ENCODE measurements at places on chromosomes 13 and 19.

DNA sequence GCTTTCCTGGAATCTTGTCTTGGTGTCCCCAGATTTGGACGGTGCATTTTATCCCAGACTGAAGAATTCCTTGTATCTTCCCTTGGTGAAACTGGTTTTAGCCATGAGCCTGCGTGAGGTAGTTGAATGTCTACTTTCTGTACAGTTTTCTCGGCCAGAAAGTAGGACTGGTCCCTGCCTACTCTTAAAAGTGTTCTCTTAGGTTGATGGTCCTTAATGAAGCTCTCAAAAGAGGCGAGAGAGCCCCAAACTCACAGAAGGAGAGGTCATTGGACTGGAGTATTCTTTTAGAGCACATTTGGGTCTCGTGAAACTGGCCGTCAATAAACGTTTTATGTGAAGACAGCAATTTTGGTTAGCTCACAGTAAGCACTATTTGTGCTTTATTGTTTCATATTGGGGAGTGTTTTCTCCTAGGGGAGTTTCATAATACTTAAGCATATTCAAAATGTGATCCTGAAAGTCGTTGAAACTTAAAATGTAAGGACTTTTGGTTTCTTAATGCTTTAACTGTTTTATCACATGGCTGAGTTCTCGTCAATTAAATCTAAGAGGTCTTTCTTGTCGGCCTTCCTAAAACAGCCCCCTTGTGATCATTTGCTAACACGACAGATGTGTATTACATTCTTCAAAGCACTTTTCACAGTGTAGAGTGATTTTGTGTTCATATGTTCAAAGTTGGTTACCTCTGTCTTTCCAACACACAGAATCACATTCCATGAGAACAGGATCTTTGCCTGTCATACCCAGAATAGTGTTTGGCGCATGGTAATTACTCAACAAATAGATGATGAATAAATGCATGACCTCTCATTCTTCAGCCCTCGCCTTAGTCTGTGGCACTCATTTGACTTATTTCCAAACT is 889 bp downstream of the GTF2F2 start:
- DNase-seq, result peak; percentile 75

- DNase-seq, result no peak
Measured at GRCh38 chr19:1468274-1468820, 10.7 kb downstream of the C19orf25 start.

- no peak for DNase-seq
Measured at GRCh38 chr19:51224163-51224641, 678 bp upstream of the CD33 start.

- peak; percentile 75 for DNase-seq
Measured at GRCh38 chr19:12840091-12841079, 2.1 kb downstream of the MAST1 start.

DNA sequence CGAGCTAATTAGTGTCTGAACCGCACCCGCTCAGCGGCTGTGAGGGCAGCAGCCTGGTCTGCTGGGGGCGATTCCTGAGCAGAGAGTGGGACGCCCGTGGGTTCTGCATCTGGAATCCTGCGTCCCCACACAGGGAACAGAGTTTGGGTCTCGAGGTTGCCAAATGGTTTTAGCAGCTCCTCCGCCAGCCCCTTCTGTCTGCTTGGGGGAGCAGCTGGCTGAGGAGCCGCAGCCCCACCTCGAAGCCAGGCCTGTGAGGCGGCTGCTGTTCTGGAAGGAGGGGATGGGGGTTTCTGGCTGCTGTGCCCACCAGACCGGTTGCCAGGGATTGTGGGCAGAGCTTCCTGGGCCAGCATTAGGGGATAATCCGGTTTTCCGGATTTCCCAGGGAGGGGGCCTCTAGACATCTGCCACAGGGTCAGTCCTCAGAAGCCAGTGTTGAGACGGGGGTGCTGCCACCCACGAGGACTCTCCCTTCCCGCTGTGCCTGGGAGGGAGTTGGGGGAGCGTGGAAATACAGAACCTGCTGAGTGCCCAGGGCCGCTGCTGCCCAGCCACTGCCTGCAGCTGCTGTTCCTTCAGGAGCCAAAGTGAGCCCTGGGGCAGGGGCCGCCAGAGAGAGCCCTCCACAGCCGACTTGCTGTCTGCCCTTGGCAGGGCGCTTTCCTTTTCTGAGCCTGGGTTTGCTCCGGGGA is 2.0 kb downstream of the CDC34 start:
- DNase-seq, result no peak

GRCh38 chr13:103068836-103069235 is 2.6 kb upstream of the SLC10A2 start:
- no peak for DNase-seq

DNA sequence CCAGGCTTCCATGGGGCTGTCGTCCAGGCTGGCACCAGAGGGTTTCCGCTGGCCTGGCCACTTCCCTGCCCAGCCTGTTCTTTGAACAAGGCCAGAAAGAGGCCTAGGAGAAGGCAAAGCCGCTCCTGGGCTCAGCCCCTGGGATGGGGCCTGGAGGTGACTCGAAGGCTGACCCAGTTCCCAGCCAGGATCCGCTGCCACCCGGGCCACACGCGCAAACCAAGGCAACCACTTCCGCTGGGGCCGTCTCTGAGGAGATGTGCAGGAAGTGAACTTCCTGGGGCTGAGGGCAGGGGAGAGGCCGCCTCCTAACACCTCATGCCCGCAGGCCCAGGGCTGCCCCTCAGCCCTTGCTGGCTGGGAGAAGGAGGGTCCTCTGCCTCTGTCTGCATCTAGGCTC is 15.2 kb downstream of the PLEKHF1 start:
- DNase-seq, result peak; percentile 83

DNA sequence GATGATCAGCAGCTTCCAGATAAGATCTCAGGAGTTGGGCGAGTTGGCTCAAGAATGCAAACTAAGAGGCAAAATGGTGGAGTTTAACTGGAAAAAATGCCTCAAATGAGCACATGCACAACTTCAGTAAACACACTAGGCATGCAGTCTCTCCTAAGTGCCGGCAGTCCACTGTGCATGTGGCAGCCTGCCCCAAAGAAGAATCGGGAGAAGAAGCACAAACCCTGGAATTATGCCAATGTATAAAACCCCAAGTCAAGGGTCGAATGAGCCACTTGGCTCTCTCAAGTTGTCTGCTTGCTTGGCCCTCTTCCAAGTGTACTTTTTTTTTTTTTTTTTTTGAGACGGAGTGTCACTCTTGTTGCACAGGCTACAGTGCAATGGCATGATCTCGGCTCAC is 53.3 kb upstream of the SLITRK1 start:
- DNase-seq, result no peak

DNA sequence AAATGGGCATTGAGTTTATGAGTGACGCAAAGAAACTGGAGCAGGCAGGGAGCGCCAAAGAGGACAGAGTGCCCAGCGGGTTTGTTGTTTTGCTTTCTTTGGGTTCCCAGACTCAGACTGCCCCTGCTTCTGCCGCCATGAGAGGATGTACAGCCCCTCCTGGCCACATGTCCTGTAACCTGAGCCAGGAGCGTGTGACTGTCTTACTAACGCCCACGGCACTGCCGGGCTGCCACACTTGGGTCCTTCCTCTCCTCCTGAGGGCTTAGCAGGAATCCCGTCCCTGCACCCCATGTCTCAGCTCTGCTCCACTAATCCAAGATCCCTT is 80.5 kb downstream of the GPR12 start:
- no peak for DNase-seq

DNA sequence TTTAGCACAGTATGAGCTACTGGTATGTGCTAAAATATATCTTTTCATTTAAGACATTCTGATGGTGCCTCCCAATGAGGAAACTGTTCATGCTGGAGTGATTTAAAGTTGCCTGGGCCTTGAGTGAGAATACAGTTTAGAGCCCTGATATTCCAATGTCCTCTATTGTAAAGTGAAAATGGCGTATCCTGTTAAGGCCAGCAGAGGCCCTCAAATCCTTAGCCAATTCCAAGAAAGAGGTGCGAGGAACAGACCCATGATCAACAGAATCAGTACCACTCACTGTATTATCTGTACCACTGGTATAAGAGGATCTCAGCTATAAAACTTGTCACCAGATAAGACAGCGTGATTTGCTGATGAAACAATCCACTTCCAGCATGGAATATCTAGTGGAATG is 273.1 kb upstream of the SLITRK5 start:
- no peak for DNase-seq

- no peak for DNase-seq
Measured at GRCh38 chr13:31528758-31529157, 210.6 kb upstream of the RXFP2 start.

DNA sequence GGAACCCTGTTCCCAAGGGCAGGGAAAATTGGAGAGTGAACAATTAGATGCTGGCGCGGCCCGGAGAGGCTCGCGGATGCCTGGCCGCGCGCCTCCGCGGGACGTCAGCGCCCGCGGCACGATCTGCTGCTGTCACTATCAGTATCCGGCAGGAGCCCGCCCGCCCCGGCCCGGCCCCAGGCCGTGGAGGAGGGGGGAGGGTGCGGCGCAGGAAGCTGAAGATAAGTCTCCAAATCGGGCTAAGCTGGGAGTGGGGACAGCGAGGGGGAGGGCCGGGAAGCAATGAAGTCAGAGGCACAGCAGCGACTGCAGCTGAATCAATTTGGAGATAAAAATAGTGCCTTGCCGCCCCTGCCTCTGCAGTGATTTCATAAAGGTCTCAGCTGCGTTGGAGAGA is 441.5 kb upstream of the KLF12 start:
- DNase-seq, result peak; percentile 82

DNA sequence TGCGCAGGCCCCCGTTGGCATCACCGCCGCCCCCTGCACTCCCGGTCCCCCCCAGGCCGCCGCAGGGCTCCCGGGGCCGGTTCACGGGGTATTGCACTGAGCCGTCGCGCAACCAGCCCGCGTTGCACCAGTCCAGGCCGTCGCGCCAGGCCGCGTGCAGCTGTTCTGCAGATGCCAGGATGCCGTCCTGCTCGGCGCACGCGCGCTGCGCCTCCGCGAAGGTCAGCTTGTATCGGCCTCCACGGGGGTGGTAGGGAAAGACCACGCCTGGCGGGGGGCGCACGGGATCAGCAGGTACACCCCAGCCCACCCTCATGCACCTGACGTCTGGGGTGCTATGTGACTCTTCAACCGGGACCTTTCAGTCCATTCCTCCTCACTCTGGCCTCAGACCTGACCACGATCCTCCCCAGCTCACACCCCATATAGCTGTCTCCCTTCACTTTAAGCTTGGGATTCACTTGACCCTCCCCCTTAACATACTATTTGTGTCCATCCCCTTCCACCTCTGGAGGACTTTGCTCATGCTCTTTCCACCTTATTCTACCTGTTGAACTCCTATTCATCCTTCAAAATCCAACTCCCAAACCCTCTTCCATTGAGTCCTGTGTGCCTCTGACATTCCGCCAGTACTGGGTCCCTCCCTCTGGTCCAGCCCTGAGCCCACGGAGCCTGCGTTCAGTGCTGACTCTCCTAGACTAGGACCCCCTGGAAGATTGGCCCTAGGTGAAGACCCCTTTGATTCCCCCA is 14.3 kb downstream of the TM6SF2 start:
- no peak for DNase-seq

- DNase-seq, result no peak
Measured at GRCh38 chr19:37227996-37228395, 10.0 kb downstream of the ZNF383 start.

GRCh38 chr19:17998827-17999150 is 9.2 kb upstream of the ARRDC2 start:
- DNase-seq, result no peak

- no peak for DNase-seq
Measured at GRCh38 chr13:106633321-106633720, 65.4 kb upstream of the ARGLU1 start.

GRCh38 chr13:40586886-40587565 is 79.4 kb downstream of the FOXO1 start:
- DNase-seq, result peak; percentile 57

GRCh38 chr19:7376151-7376852 is 27.6 kb downstream of the ARHGEF18 start:
- no peak for DNase-seq

- peak; percentile 97 for DNase-seq
Measured at GRCh38 chr13:106496072-106496997, 39.1 kb downstream of the EFNB2 start.

DNA sequence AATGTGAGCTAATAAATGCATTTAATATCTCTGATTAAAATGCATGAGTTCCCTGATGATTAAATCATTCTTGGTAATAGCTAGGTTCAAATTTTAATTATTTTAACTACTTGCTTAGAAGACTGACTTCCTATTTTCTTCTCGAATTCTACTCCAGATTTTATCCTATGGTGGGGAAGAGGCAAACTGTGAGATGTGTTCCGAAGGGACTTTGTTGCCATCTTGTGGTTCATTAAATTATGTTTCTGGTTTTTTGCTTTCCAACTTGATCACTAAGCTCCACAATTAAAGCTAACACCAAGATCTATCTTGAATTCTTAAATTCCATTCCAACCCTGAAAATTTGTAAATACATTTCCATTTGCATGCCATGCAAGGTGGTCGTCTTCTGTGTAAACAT is 538.4 kb upstream of the PCDH20 start:
- peak; percentile 13 for DNase-seq

DNA sequence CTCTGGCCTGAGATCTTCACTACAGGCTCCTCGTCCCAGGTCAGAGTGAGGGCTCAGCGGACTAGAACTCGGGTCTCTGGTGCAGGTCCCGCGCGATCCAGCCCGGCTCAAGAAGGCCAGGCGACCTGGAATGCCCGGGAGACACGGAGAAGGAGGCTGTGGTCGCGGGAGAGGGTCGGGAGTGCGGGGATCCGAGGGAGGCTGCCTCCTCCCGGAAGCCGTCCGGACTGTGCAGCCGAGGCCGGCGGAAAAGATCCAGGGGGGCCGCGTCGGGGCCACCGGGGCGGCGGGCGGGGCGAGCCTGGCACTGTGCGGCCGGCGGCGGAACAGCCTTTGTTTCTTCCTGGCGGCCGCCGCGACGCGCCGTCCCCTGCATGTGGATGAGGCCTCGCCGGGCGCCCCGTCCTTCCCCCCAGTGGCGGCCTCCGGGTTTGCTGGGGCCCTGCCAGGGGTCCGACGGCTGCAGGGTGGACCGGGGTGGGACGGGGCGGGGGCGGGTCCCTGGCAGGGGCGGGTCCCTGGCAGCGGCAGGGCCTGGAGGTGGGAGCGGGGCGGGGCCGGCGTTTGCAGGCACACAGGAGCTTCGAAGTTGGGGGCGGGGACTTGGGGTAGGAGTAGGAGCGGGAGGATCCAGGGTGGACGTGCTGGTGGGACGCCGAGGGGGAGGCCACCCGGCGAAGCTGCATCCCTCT is 1.0 kb upstream of the SLC7A10 start:
- DNase-seq, result peak; percentile 47

DNA sequence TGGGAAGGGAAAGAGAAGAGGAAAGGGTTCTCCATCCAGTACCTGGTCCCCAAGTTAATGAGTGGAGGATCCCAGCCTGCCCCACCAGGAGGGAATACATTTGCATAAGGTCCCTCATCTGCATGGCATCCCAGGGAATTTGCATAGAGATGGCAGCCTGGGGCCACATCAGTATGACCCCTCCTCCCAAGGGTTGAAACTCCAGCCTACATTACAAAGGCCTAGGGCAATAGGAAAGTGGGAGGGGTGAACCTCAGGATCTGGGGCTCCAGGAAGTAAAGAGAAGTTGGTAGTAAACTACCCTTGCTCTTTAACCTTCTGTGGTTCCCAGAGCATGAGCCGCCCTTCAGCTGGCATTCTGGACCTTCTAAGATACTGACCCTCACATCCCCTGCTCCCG is 6.8 kb upstream of the NECTIN2 start:
- no peak for DNase-seq

- peak; percentile 32 for DNase-seq
Measured at GRCh38 chr19:41226874-41227390, 7.9 kb downstream of the AXL start.

Data from common myeloid progenitor, CD34-positive (primary cell).